ENCODE measurements at places on chromosomes 3 and 15.

GRCh38 chr3:183430325-183430957 lies 2.0 kb upstream of the MCF2L2 start:
- DNase-seq: no peak

- DNase-seq: no peak
Observed at GRCh38 chr3:50672656-50673055, 2.1 kb upstream of the DOCK3 start.

DNA sequence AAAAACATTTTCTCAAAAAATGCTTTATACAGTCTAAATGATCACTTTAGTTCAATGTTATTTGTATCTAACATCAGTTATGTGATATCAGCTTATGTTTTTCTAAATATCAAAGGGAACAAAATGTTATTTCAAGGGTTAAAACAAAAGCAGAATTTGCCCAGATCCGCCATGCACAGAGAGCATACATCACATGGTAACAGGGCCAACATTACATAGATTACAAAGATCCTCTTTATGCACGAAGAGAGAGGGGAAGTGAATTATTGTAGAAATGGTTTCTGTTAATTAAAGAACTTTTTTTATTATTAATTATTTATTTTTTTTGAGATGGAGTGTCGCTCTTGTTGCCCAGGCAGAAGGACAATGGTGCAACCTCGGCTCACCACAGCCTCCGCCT lies 100.8 kb upstream of the MME start:
- no peak for DNase-seq

DNA sequence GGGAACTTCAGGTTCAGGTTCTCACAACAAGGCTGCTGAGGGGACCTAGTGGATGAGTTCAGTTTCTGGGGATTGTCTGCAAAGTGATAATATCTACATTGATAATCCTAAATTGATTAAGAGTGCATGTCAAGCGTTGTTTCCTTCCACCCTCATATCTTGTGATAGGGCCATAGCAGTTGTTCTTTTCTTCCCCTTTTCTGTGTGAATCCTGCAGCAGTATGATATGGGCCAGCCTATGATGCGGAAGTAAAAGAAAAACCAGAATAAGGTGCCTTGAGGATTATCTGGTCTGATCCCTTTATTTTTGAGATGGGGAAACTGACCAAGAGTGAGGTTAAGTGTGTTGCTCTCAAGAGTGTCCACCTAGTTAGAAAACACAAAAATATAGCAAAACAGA lies 86.2 kb downstream of the MITF start:
- no peak for DNase-seq

DNA sequence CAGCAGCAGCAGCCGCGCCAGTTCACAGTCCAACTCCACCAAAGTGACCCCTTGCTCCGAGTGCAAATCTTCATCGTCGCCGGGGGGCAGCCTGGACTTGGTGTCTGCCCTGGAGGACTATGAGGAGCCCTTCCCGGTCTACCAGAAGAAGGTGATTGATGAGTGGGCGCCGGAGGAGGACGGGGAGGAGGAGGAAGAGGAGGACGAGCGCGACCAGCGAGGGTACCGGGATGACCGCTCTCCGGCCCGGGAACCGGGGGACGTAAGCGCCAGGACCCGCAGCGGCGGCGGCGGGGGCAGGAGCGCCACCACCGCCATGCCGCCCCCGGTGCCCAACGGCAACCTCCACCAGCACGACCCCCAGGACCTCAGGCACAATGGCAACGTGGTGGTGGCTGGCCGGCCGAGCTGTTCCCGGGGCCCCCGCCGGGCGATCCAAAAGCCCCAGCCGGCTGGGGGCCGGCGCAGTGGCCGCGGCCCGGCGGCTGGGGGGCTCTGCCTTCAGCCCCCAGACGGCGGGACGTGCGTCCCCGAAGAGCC lies 224.1 kb upstream of the IL12A start:
- DNase-seq: no peak

DNA sequence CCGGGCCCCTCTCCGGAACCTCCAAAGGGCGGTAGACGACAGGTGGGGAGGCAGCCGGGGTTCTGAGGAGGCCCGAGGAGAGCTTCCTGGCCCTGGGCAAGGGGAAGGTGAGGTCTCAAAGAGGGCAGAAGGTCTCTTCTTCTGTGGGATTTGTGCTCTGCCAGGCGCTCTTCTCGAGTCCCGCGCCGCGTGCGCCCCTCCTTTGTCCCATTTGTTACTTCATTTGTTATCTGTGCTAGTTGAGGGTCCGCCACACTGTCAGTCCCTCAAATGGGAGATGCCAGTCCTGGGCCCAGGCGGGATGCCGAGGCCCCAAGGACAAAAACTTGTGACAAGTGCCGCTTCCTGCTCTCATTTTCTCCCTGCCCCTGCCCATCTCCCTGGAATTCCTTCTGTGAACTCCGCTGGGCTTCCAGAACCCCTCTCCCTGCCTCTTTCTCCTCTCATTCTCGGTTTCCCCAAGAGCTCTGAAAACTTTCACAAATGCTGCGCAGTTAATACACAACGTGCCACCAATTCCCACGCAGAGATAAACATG lies 1.5 kb downstream of the ST8SIA2 start:
- DNase-seq: no peak

DNA sequence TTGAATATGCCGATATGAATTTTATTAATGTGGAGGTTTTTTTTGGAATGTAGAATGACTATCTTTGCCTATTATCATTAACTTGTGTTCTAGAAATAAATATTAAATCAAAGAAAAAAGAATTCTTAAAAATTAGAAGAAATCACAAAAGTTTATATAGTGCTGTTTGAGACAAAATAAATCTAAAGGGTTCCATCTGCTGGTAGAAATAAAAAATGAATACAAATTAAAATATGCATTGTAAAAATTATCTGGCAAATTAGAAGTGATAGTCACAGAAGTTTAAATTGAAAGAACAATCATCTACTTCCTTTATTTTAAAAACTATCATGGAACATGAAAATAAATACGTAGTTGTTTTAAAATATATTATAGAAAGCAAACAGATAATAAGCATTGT lies 22.7 kb upstream of the ZBTB20 start:
- DNase-seq: no peak

DNA sequence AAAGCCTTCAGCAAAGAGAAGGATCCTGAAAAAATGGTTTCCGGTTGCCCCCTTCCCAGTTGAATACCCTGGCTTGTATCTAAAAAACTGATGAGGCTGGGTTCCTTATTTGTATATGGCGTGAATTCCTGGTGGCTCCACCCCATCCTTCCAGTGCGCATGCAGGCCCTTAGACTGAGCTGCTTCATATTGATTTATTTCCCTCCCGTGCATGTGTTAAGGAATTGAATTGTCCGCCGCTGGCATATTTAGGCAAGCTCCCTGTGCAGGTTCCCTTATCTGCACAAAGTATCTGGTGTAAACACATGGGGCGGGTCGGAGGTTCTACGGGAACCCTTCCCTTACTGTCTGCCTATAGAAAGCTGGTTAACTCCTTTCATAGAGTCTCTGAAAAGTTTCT lies 362.4 kb downstream of the FEZF2 start:
- no peak for DNase-seq

GRCh38 chr15:101242160-101242998 lies 9.5 kb downstream of the CHSY1 start:
- DNase-seq: no peak

- DNase-seq: no peak
Observed at GRCh38 chr3:160675566-160676124, 1.3 kb upstream of the ARL14 start.

DNA sequence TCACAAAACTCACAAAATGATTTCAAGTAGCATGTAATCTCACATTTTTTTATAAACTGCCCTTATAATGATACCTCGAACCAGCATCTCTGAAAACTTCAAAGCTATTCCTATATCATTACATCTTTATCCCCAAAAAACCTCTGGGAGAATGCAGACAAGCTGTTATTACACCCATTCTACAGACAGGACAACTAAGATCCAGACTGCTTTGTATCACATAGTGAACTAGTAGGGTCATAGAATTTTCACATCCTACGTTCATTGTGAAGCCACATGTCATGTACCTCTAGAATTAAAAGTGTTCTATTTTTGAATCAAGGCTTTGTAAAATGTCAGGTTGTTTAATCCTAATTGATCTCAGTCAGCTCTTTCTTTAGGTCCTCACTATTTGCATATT lies 98.7 kb upstream of the RAP2B start:
- DNase-seq: no peak

DNA sequence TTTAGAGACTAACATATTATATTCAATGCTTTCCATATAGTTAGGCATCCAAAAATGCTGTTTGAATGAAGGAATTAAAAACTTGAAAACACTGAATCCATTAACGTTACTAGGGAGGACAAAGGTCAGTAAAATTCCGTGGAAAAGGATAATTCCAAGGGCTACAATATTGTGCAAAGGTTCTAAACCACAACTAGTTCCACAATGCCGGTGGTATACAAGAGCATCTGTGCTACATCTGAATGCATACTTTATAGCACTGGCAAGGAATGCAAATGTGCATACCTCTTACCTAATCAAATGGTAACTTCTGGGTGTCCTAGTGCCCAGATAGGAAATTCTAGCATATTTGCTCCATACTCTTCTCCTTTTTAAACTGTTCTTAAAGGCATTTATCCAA lies 2.2 kb downstream of the ICE2 start:
- DNase-seq: no peak

GRCh38 chr3:152589644-152590043 lies 245.3 kb upstream of the P2RY1 start:
- no peak for DNase-seq

- no peak for DNase-seq
Observed at GRCh38 chr3:58578873-58579272, 1.7 kb upstream of the FAM107A start.

- DNase-seq: no peak
Observed at GRCh38 chr3:9935966-9936510, 2.4 kb downstream of the CRELD1 start.

GRCh38 chr3:186467969-186468368 lies 76.2 kb downstream of the CRYGS start:
- DNase-seq: no peak

- DNase-seq: no peak
Observed at GRCh38 chr3:83928391-83928790, 1030.4 kb upstream of the CADM2 start.

DNA sequence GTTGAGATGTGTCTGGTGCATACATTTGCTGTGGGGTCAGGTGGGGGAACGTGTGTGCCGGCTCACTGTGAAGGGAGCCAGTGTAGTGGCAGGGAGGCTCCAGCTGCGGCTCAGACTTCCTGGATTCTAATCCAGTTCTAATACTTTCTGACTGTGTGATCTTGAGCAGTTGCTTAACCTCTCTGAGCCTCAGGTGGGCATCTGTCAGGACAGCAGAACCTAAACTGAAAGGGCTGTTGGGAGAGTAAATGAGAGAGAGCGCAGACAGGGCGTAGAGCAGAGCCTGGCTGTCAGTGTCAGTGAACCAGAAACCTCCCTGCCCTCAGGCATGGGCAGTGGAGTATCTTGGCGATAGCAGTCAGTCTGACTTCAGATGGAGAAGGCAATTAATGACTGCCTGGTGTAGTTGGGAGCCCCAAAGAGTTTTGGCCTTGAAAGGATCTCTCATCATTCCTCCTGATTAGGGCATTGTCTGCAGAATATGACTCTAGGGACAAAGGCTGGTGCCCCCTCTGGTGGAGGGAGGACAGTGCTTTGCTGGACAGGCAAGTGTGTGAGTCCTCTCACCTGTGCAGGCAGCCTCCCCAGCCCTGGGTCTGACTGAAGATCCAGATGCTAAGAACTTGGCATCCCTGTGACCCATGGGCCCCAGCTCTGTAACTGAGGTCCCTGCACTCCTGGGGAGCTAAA lies 9.6 kb downstream of the KBTBD13 start:
- no peak for DNase-seq

GRCh38 chr3:35760146-35760545 lies 120.8 kb downstream of the ARPP21 start:
- DNase-seq: no peak

- no peak for DNase-seq
Observed at GRCh38 chr3:150341891-150342290, 66.2 kb upstream of the TSC22D2 start.

DNA sequence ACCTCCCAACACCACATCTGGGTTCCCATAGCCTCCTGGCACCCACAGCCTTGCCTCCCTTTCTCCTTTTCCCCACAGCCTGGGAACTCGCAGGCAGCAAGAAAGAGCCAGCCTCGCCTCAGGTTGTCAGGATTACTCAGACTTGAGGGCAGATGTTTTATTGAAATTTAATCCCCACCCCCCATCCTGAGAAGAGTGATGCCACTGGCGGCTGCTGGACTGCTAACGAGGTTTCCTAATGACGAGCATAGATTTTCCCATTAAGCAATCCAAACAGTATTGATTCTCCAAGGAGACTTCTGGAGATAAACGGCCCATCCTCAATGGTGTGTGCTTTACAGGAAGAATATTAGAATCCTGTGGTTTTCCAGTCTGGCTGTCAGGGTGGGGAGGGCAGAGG lies 13.7 kb downstream of the SHF start:
- DNase-seq: no peak
